ENCODE measurements at places on chromosomes 11 and 22.

GRCh38 chr11:120612513-120613263, 101.1 kb downstream of the GRIK4 start:
- DNase-seq, result peak; percentile 61

- no peak for DNase-seq
Observed at GRCh38 chr11:61742391-61742790, 10.0 kb upstream of the MYRF start.

GRCh38 chr22:23382428-23383218, 197.5 kb downstream of the IGLL1 start:
- no peak for DNase-seq

GRCh38 chr22:32076761-32077084, 33.7 kb downstream of the SLC5A1 start:
- no peak for DNase-seq

DNA sequence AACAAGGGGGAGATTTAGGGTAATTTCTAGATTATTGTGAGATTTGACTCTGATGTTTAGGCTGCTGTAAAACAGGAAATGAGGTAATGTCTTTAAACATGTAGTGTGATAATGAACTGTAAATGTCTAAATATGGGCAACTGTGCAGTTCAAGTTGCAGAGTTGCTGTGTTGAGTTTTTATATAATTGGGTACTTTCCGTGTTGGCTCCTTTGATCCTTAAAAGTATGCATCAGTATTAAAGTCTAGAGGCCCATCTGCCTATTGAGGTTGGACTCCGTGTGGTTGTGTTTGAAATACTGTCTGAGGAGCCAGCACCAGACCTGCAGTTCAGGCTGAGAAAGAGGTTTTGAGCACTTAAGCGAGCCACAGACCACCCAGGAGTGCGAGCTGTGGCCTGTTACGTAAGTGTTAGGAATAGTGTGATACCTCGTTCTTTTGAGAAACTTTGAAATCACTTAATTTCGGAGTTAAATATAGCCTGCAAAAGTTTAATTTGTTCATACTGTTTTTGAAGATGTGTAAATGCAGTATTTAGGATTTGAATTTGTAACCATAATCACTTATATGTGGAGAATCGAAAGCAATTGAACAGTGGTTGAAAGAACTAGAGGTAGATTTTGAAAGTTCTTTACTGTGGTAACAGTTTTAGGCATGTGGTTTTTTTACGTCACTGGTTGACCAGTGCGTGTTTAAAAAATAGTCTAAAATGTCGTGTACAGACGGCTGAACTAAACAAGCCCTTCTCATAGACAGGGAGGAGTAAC, 9.0 kb downstream of the FAM118A start:
- DNase-seq, result no peak

- no peak for DNase-seq
Observed at GRCh38 chr22:35393116-35394010, 6.6 kb upstream of the MCM5 start.

DNA sequence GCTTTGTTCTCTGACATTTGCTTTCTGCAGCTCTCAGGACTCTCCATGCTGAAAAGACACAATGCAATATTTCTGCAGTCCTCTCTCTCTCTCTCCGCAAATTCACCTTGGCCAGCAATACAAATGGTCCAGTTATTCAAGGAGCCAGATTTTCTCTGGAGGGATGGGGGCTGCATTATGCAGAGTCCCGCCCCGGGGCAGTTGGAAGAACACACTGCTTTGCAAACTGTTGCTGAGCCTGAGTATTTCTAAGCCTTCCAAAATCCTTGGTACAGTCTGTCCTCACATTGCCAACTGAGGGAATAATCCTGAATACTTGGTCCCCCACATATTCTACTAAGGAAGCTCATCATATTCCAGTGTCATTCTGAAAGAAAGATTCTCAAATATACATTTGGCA, 94.3 kb upstream of the ZC3H12C start:
- DNase-seq, result no peak

- no peak for DNase-seq
Observed at GRCh38 chr11:15976433-15977045, 379.8 kb downstream of the SOX6 start.

DNA sequence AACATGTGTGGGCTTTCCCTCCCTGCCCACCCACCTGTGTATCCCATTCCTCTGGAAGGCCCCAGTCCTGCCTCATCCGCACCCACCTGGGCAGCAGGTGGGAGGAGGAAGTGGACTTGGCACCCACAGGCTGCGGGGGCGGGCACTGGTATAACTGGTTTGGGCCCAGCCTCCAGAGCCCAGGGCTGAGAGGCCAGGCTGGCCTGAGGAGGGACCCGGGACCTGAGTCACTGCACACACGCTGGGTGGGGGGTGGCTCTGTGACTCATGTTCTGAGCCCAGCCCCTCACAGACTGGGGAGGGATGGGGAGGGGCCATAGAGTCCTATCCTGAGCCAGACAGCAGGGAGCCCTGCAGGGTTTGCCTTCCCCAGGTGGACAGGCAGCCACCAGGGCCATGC, 16.7 kb downstream of the PHLDA2 start:
- DNase-seq, result peak; percentile 86

GRCh38 chr11:85096939-85097338, 530.2 kb downstream of the DLG2 start:
- no peak for DNase-seq

DNA sequence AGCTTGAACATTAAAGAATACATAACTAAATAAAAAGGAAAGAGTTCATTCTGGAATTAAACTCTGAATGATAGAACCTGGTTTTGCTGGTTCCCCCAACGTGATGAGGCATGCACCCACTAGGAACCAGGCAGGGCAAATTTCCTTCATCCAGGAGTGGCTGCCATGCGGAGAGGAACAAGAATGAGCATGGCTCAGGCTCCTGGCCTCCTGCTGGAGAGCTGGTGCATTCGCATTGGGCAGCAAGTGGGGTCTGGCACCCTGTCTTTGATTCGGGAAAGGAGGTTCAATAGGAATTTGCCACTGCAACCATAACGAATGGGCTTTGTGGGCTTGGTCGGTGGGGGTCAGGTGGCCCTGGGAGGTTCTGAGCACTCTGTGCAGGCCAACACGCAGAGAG, 169.8 kb upstream of the TENM4 start:
- no peak for DNase-seq

GRCh38 chr11:17840101-17840548, 105.5 kb downstream of the KCNC1 start:
- DNase-seq, result peak; percentile 21

- no peak for DNase-seq
Observed at GRCh38 chr22:50316114-50317065, 8.9 kb upstream of the PLXNB2 start.

DNA sequence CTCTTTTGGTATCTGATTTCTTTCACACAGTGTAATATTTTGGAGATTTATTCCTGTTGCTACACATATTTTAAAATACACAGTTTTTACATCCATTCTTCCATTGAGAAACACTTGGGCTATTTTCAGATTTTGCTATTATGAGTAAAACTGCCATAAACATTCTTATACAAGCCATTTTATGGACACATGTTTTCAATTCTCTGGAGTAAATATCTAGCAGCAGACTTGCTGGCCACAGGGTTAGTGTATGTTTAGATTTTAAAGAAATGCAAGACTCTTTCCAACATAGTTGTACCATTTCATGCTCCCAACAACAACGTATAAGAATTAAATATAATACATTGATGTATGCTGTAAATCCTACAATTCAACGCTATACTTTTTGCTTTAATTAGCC, 360.8 kb upstream of the PITPNB start:
- DNase-seq, result no peak

GRCh38 chr11:31802609-31802989, 8.5 kb downstream of the PAX6 start:
- DNase-seq, result no peak

GRCh38 chr11:120261931-120262330, 22.0 kb downstream of the POU2F3 start:
- no peak for DNase-seq

GRCh38 chr11:133941546-133941945, 15.2 kb downstream of the IGSF9B start:
- DNase-seq, result no peak

- peak; percentile 58 for DNase-seq
Observed at GRCh38 chr22:41512421-41513194, 31.7 kb downstream of the POLR3H start.

DNA sequence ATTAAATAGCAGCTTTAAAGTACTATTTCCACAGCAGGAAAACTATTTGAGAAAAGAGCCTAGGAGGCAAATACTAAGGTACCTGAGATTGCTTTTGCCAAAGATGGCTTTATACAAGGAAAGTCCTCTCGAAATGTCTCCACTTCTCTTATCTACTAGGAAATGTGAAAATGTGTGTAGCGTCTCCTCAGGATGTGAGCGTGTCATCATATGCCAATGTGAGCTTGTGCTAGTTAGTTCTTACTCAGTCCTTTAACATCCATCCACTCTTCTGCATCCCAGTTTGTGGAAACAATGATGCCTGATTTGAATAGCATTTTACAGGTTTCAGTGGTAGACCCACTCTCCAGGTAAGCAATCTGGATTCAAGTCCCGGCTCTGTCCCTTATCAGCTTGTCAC, 421.0 kb downstream of the DYNC2H1 start:
- DNase-seq, result no peak

- DNase-seq, result peak; percentile 83
Observed at GRCh38 chr11:111777094-111778046, 11.2 kb upstream of the PPP2R1B start.

DNA sequence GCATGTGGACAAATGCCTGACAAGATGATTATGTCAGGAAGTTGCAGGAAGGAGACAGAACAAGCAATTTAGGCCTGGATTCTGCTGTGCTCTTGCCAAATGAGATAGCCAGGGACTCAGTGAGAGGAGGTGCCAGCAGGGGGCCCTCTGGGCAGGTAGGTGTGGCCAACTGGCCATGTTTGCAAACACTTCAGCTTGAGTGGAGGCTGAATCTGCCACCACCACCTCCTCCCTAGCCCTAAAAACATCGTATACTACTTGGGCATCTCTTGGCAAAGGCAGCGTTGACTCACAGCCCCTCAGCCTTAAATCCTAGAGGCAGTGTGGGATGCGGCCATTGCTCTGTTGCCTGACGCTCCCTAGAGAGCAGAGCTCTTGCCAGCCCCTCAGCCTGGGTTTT, 95.1 kb upstream of the PLET1 start:
- DNase-seq, result no peak

- no peak for DNase-seq
Observed at GRCh38 chr11:64637334-64638017, 46.5 kb downstream of the SLC22A12 start.

DNA sequence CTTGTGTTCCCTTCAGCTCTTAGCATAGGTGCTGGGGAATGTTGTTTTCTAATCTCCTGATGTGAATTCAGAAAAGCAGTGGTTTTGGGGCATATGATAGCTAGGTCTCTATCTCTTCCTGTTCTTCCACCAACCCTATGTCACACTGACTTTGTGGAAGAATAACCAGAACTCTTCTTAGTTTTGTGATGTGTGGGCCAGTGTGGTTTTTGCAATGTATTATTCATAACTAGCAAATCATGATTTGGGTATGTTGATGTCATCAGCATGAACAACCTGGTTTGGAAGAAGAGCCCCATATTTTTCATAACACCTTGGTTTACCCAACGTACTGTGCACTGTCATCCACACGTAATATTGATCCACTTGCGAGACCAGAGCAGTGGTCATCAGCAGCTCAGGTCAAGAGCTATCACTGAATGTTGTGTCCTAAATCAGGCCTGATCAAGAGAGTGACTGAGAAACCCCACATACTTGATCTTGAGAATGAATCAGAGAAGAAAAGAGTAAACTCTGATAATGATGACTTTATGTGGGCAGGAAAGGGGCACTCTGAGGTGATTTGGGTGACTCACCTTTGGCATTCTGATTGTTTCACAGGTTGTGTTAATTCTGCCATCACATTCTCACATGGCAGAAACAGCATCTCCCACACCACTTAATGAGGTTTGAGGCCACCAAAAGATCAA, 19.4 kb upstream of the MS4A6E start:
- DNase-seq, result no peak

DNA sequence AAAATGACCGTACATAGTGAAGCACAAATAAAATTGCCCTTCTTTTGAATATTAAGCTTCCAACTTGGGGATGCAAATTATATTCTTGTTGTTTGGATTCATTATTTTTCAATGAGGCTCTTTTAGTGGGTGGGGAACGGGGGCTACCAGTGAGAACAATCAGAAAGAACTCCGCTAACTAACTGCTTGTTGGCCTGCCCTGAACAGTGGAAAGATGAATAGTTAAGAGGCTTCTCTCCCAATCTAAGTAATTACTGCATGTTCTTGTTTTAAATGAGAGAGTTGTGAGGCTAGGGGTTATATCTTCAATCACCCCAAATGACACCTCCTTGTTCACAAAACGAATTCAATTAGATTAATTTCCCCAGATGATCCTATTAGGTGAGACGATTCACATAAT, 322.0 kb downstream of the FAT3 start:
- no peak for DNase-seq

Measured in renal cortical epithelial cell (primary cell).